Stimulated activated CD4-positive, alpha-beta T cell treated with anti-CD3 and anti-CD28 coated beads, Interleukin-15, amount 100 ng/mL, for 1 hour (primary cell): ENCODE measurements at places on chromosomes 4 and X.

GRCh38 chr4:69484011-69484410 lies 11.7 kb downstream of the UGT2B4 start:
- no peak for DNase-seq

GRCh38 chrX:133994576-133994975 lies 9.2 kb upstream of the GPC3 start:
- DNase-seq: no peak

GRCh38 chrX:19624739-19625138 lies 109.4 kb upstream of the MAP3K15 start:
- DNase-seq: no peak

GRCh38 chr4:26141911-26142638 lies 178.7 kb upstream of the RBPJ start:
- DNase-seq: no peak

- DNase-seq: no peak
These were observed 540.9 kb downstream of the GBA3 start for GRCh38 chr4:23233596-23233995.

GRCh38 chr4:113633467-113633866 lies 128.1 kb downstream of the CAMK2D start:
- no peak for DNase-seq

DNA sequence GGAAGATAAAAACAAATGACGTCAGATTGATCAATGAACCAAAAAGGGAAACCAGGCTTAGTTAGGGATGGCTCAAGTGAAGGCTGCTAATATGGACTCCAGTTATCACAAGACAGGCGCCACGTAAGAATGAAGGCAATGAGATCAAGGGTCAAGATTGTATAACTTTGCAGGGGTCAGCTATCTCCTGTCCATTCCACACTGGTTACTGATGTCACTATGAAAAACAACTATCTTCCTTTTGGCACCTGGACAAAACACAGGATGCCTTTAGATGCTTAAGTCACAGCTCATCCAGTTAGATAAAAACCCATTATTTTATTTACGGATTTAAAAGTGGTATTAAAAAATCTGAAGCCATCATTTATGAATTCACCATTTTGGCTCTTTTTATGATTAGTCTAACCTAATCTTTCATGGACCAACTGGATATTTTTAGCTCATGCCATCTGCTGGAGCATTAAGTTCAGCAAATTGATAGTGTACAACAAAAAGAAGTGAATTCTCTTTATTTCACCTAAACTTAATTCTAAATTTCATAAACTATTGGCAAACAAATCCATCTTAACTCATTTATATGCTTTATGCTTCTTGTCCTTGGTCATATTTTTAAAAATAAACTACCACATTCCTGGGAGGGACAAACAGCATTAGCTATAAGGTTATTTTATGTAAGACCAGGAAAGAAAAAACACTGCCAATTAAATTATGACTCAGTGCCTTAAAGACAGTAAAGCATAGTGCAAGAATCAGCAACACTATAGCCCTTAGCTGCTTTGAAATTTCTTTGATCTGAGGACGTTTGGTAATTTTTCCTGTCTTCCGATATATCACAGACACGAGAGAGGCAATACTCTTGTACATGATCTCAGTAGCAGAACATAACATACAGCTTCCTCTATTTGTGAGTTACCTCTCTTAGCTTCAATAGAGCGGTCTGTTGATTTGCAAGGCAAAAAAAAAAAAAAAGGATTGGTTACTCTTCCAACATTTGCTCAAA lies 27.0 kb downstream of the DHX15 start:
- no peak for DNase-seq

- DNase-seq: no peak
These were observed 189.6 kb downstream of the BCOR start for GRCh38 chrX:39907964-39908661.

GRCh38 chr4:99979872-99980271 lies 29.8 kb upstream of the H2AZ1 start:
- DNase-seq: no peak

DNA sequence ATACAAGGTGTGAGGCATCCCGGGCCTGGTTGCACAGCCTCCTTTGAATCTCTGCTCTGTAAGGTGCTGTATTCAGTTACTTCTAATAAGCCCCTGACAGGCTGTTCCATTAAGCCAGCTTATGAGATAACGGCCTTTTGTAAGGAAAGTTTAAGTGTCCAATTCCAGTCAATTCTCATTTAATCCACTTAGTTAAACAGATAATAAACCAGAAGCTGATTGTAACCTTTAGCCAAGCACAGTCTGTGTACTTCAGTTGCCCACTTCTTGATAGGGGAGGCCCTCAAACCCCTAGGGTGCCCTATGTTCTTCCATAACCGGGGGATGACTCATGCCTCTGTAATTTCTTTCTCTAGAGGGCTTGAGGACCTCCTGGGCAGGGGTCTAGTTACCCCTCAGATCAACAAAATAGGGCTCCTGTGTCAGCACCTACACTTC lies 63.4 kb downstream of the RASL11B start:
- DNase-seq: no peak

- DNase-seq: no peak
These were observed at the start of gene SORBS2 for GRCh38 chr4:185811509-185812364. TSS of gene SORBS2 (minus strand) at chr4:185812194. CDS start at chr4:185690571, 121,623 bp downstream.

DNA sequence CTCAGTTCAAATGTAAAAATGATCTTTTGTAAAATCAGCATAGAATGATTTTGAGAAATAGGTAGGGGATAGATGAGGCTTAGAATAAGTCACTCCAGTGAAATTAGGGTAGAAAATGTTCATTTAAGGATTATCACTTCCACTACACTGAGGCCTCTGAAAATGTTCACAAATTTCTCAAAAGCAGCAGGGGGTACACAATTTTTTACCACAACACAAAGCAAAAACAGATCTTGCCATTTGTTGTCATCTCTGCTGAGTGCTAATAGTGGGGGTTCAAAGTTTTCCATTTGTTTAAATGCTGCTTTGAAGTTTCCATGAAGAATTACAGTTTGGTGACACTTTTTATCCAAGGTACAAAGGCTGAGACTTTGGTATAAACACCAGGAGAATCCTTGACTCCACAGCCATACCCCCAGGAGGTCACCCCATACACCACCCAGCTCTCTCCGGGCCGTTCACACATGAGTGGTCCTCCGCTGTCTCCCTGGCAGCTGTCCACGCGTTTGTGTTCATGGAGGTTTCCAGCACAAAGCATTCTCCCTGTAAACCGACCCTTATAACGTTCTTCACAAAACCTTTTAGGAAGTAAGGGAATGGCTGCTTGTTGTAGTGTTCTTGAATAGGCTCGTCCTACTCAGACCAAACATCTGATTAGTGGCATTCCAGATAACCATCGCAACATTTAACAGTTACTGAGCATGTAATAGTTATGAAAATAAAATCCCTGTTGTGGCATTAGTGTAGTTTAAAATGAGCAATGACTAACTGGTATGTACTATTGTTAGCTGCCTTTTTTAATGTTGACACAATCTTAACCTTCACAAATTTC lies 71.0 kb downstream of the PRSS12 start:
- no peak for DNase-seq

DNA sequence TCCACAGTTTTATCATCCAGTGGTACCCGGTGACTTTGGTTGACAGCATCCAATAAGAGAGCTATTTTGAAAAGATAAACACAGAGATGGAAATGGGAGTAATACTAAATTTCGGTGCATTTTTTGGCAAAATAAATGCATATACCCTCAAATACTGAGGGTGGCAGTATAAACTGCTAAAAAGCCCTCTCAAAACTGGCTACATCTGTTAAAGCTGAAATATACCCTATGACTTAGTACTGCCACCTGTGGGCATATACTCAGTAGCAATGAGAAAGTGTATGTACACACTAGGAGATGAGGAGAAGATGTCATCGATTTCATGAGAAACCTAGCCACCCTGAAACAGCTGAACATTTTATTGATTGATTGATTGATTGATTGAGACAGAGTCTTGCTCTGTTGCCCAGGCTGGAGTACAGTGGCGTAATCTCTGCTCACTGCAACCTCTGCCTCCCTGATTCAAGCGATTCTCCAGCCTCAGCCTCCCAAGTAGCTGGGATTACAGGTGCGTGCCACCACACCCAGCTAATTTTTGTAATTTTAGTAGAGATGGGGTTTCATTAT lies 12.2 kb upstream of the TMEM128 start:
- no peak for DNase-seq

DNA sequence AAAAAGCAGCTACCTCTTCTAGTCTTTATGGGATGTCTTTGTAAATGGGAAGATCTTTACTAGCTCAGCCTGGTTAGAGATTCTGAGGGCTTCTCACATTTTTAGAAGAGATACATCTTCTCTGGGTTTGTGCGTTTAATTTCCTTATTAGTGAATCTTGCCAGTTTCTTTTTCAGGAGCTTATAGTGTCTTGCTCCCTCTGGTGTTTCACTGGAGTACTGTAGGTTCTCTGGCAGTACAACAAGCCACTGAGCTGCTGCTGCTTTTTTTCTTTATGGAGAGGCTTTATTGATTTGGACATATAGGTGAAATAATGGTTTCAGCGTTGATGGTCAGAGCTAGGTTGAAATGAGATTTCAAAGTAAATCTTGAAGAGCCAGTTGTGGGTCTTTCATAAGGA lies 82.9 kb downstream of the LAS1L start:
- DNase-seq: no peak

DNA sequence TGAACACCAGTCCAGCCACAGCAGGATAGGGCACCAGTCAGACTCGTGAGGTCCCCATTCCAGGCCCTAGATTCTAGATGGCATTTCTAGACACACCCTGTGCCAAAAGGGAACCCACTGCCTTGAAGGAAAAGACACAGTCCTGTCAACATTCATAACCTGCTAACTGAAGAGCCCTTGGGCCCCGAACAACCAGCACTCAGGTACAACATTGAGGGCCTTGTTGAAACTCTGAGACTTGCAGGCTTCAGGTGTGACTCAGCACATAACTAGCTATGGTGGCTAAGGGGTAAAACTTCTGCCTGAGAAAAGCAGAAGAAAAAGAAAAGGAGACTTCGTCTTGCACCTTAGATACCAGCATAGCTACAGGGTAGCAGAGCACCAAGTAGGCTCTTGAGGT lies 252.9 kb upstream of the GRID2 start:
- DNase-seq: no peak

GRCh38 chr4:38820329-38821061 lies 15.9 kb upstream of the TLR1 start:
- no peak for DNase-seq

DNA sequence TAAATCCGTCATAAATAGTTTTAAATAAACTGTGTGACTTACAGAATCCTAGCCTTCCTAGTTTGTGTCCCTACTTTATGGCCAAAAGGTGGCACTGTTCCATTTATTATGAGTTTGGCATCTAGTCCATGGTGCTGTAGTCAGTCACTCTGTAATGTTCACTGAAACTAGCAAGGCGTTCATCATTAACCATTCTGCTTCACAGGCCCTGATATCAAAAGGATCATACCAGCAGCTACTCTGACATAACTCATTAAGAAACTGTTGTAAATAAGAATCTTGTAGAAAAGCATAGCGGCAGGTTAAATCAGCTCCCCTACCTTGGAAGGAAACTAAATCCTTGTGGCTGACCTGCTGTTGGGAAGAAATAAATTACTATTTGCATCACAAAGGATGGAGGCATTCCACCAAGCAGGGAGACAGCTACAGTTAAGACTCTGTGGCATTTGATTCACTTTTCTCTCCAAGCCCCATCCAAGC lies 919.6 kb upstream of the DIAPH2 start:
- DNase-seq: no peak

DNA sequence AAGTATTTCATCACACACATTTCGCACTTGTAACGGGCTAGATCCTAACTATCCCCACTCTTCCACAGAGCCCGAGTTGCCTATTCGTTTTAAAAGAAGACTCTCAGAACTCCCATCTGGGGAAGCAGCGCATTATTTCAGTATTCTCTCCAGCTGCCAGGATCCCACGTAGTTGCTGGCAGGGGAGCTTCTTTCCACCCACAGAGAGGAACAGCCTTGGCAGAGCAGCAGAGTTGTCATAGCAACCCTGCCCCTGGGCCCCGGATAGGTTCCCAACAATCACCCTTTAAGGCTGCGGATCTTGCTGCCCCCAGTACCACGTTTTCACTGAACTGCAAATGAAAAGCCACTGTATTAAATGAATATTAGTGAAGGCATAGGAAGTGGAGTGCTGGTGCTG lies 106.7 kb downstream of the GPM6A start:
- DNase-seq: no peak

DNA sequence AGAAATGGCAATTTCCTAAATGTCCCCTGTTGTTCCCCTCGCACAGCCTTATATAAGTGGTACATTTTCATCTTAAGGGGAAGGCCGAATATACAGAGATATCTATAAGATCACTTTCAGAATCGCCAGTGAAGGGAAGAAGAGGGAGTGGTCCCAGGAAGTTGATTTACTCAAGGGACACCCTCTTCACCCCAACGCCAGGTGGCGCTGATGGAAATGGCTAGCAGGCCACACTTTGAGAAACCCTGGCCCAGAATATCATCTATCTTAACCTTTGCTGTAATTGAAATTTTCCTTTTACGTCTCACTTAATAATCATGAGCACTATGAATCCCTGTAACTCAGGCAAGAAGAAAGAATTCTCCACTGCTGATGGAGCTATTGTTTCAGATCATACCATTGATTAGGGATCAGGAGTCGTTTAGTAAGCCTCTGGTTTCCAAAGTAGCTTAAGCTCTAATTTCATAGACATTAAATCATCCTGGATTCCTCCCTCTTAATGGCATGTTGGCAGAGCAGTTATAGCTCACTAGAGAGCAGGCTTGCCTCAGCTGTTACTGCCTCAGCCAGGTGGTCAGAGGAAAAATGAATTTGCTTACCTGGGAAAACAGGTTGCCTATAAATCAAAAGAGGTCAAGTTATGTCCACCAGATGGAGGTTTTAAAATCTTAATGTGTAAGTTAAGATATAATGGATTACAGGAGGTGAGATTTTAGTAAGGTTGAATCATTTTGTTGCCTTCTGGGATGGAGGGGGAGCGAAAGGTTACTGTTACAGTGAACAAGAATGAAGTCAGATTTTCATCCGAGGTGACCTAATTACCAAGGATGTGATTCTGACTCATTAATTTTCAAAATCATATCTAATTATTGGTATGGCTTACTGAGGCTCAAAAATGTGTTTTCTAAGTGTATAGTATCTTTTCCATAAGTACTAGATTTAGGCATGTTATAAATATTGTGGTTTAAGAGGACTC lies 941.2 kb upstream of the TENM3 start:
- DNase-seq: no peak
